ENCODE measurements at places on chromosomes 11 and 22.

DNA sequence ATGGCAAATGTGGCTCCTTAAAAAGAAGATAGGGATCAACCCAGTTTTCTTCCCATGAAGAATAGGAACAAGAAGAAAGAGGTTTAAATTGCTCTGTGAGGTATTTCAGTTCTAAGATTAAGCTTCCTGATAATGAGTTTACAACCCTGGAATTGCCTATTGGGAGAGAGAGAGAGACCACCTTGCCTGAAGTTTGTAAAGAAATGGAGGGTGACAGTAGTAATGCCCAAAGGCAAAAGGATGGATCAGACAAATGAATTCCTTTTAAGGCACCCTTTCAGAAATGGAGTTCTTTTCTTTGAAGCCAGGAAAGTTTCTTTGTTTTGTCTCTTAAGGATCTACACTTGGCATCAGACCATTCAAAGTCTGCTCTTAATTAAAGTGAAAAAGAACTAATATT, 74.3 kb downstream of the DDIAS start:
- no peak for DNase-seq

- DNase-seq = no peak
These were observed 426.4 kb downstream of the AASDHPPT start for GRCh38 chr11:106503901-106504300.

DNA sequence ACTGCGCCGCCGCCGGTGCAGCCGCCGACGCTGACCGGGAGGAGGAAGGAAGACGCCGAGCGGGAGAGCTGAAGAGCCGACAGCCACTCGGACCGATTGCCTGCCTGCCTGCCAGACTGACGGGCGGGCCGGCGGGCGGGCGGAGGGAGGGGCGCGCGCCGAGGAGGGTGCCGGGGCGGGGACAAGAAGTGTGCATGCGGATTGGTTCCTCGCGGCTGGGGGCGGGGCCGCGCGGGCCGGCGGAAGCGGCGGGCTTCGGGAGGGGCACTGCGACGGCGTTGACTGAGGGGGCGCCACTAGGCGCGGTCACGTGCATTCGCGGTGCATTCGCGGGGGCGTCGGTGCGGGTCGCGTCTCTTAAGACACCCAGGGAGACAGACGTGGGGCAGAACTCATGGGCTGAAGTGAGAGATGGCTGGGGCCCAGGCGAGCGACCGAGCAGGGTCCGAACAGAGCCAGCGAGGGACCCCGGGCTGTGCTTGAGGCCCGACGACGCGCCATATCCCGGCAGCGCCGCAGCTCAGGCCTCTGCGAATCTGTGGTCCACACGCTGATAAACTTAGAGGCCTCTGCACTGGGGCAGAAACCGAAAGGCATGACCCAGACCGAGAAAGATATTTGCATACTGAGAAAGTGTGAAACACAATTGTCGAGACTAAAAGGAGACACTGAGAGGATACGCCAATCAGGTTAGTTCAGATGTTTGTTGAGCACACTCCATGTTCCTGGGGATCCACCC, at the start of gene MAPK1:
Gene MAPK1 (minus strand): TSS at position 118 of the 739 bp plus-strand sequence. CDS start 205 bp downstream, outside the sequence.
- peak; percentile 95 for DNase-seq

DNA sequence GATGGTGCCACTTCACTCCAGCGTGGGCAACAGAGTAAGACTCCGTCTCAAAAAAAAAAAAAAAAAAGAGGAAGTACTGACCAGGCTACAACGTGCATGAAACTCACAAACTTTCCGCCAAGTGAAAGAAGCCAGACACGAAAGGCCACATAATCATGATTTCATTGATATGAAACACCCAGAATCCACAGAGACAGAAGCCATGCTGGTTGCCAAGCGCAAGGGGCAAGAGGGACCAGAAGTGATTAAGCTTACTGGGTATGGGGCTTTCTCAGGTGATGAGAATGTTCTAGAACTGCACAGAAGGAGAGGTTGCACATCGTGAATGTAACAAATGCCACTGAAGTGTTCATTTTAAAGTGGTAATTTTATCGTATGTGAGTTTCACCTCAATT, 60.9 kb downstream of the CELSR1 start:
- no peak for DNase-seq

GRCh38 chr11:57476047-57476756, 15.9 kb downstream of the RTN4RL2 start:
- no peak for DNase-seq

GRCh38 chr11:69444381-69445130, 36.9 kb upstream of the LINC01488 start:
- no peak for DNase-seq

DNA sequence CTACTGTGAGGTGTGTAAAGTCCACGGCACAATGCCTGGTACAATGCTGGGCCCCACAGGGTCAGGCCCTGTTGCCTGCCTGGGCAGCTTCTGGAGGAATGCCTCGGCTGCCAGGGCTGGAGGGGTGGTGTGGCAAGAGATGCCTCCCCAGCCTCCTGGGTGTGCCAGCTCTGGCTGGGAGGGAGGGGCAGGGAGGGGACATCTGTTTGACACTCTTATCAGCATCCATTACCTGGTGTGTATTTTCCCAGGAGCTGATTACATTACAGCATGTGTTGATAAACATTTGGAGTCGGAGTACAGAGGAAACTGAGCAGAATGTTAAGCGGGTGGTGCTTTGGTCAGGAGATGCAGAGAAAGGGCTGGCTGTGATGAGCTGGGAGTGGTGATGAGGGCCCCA, 11.0 kb upstream of the NECTIN1 start:
- no peak for DNase-seq

DNA sequence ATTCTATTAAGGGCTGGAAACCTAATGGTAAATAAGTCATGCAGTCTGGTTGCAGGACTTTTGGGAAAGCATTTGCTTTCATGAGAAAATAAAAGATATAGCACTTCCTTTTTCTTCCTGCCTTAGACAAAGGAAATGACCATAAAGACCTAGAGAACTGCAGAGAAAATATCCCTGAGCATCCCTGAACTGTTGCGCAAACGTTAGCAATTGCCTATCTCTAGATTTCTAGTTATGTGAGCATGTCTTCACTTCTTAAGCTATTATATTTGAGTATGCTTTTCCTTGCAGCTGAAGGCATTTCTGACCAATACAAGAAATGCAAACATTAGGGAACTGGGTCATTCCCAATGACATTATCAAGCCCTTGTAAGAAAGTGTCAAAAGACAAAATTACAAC, 110.6 kb downstream of the KIF18A start:
- no peak for DNase-seq

DNA sequence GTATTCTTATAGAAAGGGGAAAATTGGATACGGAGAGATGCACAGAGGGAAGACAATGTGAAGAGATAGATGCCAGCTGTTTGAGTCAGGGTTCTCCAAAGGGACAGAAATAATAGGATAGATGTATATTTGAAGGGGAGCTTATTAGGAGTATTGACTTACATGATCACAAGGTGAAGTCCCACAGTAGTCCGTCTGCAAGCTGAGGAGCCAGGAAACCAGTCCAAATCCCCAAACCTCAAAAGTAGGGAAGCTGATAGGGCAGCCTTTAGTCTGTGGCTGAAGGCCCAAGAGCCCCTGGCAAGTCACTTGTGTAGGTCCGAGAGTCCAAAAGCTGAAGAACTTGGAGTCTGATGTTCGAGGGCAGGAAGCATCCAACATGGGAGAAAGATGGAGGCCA, 569.6 kb upstream of the LARGE1 start:
- no peak for DNase-seq

DNA sequence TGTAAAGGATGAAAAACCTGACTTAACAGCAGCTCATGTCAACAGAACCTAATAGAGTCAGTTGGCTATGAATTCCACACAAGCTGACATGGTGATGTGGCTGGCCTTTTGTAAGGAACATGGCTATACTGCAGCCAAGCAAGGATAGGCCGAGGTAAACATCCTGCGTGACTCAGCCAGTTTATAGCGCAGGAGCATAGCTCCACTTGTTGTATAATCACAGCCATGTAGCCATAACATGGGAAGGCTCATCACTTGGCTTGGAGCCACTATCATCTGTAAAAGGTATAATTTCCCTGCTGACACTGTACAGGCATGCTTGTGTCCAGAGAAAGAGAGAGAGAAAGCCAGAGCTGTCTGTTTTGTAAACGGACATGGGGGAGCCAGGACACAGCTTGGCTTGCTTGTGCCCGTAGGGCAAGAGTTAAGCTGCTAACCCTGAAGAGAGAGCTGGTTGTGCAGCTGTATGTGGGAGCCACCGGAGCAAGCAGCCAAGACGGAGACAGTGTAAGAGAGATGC, 104.4 kb upstream of the PLET1 start:
- DNase-seq = no peak

DNA sequence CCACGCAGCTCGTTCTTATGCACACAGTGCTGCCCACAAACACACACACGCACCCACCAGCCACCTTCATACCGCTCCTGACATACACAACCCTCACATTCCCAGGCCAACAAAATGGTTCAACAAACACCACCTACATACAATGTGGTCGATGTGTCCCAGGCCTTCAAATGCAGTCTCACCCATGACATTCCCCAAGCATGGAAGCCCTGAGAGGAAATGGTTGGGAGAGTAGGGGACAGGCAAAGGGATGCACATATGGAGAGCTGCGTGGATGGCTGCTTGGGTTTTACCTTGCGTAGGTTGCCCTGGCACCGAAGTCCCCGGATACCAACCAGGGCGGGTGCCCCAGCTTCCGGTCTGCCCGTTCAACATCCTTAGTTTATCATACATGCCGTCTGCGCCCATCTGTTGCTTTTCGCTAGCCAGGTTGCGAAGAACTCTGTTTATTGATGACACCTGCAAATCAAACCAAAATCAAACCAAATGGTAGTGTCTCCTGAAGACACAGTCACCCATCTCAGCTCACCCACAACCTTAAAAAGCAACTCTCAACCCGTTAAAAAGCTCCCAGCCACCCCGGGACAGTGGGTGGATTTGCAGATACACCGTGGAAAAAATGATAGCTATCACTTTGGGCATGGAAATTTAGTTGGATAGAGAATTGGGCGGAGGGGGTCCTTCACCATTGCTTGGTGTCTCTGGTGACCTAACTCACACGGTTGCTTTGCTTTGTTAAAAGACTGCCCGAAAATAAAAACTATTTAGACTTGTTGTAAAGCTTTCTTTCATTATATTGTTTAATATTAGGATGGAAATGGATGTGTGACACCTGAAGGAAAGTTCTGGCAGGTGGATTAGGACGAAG, 10.5 kb downstream of the PAX6 start:
- peak; percentile 29 for DNase-seq

GRCh38 chr11:75499423-75500190, 26.1 kb downstream of the GDPD5 start:
- DNase-seq = no peak

- DNase-seq = no peak
These were observed 98.5 kb downstream of the EHF start for GRCh38 chr11:34719303-34719848.

DNA sequence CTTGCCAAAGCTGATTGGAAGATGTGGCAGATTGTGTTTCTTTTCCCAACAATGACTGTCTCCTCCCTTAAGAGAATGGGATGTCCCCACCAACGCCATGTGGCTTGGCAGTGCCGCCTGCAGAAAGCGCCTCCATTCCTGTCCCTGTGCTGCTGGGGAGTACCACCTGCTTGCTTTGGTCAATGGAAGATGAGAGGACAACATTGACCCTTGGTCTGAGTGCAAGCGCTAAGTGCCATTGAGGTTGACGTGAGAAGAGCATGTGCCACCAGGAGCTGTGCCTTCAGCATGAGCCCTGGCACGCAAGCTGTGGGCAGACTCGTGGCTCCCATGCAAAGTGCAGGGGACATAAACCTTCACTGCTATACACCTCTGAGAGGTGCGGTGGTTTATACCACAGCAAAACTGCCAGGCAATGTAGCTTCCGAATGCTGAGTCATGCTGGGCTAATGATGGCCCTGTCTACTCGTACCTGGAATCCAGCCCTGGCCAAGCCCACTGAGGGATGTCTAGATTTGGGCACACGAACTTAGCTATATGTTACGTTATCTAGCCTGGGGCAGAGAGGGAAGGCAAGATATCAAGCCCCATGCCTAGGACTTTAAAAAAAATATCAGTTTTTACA, 41.9 kb downstream of the MYEOV start:
- peak; percentile 29 for DNase-seq

GRCh38 chr11:114017723-114018122, 41.8 kb upstream of the ZBTB16 start:
- DNase-seq = no peak

- no peak for DNase-seq
These were observed 15.8 kb downstream of the IL17RA start for GRCh38 chr22:17100621-17101020.
